ENCODE measurements at places on chromosomes 16 and 17.

DNA sequence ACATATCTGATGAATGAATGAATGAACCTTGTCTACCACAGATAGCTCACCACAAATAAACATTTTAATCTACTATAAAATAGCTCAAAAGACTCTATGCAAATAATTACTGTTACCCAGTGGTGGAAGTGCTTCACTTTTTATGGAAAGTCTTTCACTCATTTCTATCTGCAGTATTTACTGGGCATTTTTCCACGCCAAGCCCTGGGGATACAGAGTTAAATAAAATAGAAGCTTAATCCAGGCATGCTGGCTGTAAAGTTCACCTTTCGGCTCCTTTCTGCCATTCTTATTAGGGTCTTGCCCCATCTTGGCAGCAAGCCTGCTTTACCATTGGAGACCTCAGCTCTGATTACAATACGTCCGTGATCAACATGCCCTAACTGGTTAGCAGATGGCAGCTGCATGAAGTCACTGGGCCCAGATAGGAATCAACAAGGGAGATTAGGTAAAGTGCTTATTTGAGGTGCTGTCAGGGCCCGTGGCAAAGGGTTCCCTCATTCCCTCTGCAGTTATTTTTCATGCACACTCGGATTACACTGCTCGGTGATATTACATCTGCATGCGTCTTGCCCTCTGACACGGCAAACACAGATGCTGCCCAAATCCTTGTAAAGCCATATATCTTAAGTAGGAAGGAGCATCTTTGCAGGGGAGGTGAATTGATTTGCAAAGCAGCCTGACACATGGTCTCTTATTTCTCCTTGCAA is 648.9 kb downstream of the WWOX start:
- no peak for DNase-seq

DNA sequence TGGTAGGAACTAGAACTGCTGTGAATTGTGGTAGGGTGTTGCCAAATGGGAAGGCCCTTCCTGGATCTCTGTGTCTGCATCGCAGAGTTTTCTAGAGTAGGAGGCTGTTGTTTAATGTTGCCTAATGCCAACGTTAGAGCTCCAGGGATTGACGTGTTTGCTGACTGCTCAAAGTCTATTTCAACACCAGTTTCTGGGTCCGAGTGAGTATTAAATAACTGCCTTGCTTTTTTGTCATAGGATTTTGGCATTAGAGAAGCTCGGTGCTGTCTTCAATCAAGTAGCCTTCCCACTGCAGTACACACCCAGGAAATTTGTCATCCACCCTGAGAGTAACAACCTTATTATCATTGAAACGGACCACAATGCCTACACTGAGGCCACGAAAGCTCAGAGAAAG is 40.0 kb downstream of the SF3B3 start:
- DNase-seq, result no peak

- no peak for DNase-seq
Measured at GRCh38 chr17:7654832-7655540, 4.3 kb downstream of the ATP1B2 start.

- DNase-seq, result no peak
Measured at GRCh38 chr16:68319185-68319908, 8.5 kb downstream of the PRMT7 start.

DNA sequence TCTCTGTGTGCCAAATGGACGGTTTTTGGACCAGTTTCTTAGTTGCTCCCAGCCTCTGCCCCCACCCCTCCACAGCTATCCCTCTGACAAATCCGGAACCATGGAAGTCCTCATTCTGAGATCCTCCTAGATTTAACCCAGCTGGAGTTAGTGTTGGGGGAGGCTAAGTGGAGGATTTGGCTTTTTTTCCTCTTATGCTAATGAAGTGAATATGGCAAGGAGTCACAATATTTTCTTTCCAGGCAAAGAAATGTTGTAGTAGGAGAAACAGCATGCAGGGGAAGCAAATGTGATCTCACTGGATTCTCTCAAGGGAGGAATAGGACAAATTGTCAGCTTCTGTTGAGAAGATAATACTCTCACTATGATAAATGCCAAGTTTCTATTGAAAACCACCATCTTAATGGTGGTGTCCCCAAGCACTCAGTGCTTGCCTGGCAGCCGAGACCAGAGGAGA is 159.5 kb downstream of the MSI2 start:
- DNase-seq, result no peak

GRCh38 chr16:84718-85406 is 6.8 kb downstream of the MPG start:
- DNase-seq, result no peak

- DNase-seq, result no peak
Measured at GRCh38 chr16:4010225-4011158, 105.8 kb downstream of the ADCY9 start.

- no peak for DNase-seq
Measured at GRCh38 chr17:57925361-57925990, 29.7 kb downstream of the CUEDC1 start.

GRCh38 chr16:19114359-19115147 is 789 bp downstream of the ITPRIPL2 start:
- DNase-seq, result no peak

DNA sequence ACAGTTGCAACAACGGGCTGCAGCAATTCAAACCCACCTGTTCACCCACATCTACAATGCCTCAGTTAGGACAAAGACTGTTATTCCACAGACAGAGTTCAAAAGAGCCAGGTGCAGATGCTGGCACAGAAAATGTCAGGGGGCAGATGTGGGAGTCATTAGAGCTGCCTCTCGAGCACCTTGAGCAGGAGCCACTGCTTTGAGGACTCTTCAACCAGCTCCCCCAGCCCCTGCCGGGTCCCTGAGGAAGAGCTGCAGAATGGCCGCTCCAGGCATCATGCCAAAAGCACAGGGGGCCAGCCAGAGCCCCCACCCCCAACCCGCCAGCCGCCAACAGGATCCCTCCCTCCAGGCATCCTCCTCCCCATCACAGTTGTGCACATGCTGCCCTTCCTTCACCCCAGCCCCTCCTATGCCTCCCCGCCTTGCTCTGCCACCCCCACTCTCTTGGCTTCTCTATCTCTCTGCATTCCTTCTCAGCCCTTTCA is 20.8 kb downstream of the C17orf67 start:
- DNase-seq, result no peak

DNA sequence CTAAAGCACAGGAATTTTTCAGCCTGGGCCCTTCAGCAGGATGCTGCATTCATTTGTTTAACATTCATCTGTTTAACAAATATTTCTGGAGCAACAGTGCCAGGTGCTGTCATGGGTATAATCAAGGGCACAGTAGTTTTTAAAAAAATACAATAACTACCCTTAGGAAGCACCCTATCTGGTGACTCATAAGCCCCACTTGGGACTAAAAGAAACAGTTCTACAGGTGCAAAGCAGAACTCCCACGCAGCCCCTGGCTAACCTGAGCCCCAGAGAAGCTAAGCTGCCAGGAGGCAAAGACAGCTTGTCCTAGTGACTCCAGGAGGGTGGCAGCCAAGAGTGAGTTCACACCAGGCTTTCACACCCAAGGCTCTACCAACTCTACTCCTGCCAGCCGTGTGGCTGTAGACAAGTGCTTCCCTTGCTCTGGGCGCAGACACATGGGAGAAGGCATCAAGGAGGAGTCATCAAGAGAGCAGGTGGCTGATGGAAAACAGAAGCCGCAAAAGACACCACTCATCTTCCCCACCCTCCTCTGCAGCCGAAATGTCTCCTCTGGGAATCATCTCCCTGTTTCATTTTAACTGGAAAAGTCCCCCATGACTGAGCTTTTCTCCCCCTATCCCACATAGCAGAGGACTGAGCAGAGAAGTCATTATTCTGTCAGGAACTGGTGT is 14.4 kb downstream of the CUEDC1 start:
- no peak for DNase-seq

GRCh38 chr16:574021-574760 is 4.4 kb downstream of the PIGQ start:
- DNase-seq, result no peak

DNA sequence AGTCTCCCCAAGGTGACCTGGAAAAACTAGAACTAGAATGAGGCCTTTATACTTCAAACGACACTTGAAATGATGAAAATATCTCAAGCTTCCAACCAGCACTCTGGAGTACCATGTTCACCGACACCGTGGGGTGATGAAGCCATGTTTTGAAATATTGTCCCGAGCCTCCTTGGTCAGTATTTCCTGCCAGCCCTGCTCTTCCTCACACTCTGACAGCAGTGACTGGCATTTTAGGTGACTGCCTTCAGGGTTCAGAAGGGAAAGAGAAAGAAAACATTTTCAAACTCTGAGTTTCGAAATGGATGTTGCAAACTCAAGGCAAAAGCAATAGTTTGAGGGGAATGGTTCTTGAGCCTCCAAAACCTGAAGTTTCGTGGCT is 39.3 kb upstream of the IRX6 start:
- no peak for DNase-seq

- DNase-seq, result no peak
Measured at GRCh38 chr17:80963812-80964543, 27.7 kb upstream of the CHMP6 start.

Data from mesenteric fat pad (tissue), 1 donor.